CD4-positive, alpha-beta T cell treated with Interleukin-6 at 100 ng/mL for 8 hours (primary cell): ENCODE measurements at places on chromosomes 6 and 20.

GRCh38 chr6:76004202-76004601 lies 68.3 kb downstream of the IMPG1 start:
- DNase-seq = no peak

DNA sequence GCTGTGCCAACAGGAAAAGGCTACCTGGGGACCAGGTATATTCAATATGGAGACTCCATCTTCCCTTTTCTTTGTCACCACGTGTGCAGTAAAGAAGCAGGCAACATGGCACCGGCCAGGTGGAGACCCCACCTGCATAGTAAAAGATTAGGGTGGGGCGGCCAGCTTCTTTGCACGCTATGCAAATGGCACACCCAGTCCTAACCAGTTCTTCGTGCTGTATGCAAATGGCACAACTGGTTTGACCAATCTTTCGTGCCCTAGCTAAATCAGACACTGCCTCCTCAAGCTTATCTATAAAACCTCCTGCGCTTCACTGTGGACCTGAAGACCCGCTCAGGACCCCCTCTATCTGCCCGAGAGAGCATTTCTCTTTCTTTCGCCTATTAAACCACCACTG lies 88.8 kb upstream of the EZR start:
- no peak for DNase-seq

- no peak for DNase-seq
Measured at GRCh38 chr6:1620504-1621069, 10.9 kb downstream of the FOXC1 start.

- no peak for DNase-seq
Measured at GRCh38 chr20:41446456-41446855, 79.8 kb upstream of the EMILIN3 start.

GRCh38 chr6:107495971-107496370 lies 6.1 kb downstream of the SOBP start:
- DNase-seq = no peak

DNA sequence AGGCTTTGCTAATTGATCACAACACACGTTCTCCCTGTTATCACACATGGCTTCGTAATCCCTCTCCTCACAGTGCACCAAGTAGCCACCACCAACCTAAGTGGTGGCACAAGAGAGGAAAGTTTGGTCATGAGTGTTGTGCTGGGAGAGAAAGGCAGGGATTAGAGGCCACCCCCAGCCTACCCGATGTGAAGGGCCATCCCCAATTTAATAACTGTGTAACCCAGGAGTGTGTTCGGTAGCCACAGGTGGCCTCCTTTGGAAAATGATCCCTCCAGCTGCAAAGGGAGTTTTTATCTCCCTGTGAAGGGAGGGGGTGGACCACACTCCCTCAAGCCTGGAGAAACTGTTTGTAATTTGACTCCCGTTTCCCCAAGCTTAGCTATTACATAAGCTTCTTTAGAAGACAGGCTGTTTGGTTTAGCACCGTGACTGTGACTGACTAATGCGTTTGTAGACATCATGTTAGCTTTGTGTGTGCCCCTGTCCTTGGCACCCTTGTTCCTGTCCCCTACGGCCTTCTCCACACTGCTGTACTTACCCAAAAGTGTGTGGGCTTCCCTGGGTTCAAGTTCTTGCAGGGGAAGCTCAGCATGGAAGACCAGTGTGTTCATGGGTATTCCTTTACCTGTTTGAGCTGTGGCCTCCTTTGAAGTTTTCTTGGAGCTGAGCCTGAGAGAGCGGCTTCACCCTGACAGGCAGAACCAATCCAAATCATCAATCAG lies 20.6 kb downstream of the PPP1R16B start:
- no peak for DNase-seq

- DNase-seq = no peak
Measured at GRCh38 chr20:24673678-24674570, 204.5 kb downstream of the SYNDIG1 start.

- no peak for DNase-seq
Measured at GRCh38 chr20:17987988-17988387, 19.2 kb downstream of the MGME1 start.

DNA sequence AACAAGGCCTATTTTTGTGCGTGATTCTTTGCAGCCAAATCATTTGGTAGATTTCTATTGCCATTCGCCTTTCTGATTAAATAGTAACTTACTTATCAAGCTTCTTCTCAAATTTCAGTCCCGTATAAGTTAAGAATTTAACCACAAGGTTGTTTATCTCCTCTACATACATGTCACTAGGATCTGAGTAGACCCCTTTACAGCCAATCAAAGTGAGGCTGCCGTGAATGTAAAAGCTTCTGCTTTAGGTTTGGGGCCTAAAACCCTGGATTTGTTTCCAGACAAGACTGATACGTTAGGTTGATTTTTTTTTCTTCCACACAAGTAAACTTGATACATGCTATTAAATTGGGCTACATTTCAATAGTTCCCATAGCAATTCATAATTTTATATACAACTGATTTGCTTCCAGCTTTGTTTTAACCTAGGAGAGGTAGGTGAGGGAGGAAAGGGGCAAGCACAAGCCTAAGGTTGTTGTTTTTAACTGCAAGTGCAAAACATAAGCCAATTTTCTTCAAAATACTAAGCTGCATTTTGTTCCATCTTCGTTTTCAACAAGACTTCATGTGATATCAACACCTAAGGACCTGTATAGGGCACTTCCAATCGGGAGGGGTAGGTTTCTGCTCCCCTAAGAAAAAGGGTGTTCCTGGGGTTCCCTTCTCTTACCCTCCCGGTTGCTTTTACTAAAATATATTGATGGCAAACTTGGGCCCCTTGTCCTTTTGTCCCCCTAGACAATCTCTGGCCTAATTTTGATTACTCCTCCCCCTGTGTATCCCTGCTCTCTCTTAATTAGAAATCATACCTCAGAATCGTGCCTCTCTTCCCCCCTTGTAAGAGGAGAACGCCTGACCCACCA lies 1.7 kb downstream of the RANBP9 start:
- peak; percentile 31 for DNase-seq

GRCh38 chr20:38426006-38426897 lies 8.9 kb downstream of the SNHG17 start:
- no peak for DNase-seq

GRCh38 chr20:362271-363254 lies 15.7 kb downstream of the NRSN2 start:
- DNase-seq = no peak

DNA sequence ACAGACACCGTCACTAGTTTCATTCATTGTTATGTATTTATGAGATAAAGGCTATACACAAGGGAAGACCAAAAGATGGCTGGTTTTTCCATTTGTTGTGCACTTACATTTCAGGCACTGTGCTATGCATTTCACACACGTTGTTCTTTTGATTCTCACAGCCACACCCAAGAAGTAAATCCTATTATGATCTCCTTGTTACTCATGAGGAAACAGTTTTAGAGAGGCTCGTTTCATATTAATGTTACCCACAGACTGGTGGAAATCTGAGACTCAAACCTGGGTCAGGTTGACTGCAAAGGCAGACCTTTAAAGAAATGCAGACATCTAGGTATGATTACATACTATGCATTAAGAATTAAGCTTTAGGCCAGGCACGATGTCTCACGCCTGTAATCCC lies 34.9 kb downstream of the SHLD1 start:
- no peak for DNase-seq

- DNase-seq = no peak
Measured at GRCh38 chr6:135546680-135547418, 49.3 kb upstream of the AHI1 start.

DNA sequence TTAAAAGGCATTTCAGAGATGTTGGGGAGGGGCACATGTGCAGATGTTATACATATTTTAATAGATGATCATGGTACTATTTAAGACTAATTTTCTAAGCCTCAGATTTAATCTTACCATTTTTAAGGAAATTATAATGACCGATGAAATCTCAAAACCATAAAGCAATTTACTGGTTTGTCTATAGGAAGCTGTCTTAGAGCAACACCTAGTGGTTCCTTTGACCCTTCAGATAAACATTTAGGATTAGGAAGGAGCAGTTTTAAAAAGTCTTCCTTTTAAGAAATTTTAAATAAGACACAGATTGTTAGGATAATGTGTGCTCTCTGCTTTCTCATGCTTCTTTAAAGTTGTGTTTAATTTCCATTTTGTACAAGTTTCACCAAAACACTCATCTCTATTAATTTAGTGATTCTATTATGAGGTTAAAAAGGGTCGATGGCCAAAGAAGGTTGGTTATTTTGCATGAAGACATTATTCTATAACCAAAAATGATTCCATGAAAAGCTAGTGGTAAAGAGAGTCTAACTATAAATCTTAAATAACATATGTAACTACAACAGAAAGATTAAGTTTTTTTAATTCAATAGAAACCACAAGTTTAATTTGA lies 376.4 kb downstream of the HACE1 start:
- DNase-seq = no peak

DNA sequence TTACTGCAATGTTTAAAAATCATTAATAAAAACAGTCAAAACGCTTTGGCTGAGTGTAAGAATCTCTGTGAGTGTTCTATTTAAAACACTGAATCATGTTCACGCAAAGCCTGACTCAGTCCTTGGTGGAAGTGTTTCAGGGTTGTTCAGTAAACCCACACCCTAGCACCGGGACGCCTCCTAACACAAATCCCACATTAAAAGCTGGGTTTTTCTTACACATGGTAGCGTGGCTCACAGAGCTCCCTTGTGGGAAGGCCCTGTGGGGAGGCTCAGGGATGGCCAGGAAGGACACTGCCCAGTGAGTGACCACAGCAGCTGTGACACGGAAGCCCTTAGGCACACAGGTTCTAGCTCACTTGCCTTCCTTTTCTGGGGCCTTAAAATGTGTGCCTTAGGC lies 80.2 kb downstream of the GMPR start:
- peak; percentile 6 for DNase-seq

DNA sequence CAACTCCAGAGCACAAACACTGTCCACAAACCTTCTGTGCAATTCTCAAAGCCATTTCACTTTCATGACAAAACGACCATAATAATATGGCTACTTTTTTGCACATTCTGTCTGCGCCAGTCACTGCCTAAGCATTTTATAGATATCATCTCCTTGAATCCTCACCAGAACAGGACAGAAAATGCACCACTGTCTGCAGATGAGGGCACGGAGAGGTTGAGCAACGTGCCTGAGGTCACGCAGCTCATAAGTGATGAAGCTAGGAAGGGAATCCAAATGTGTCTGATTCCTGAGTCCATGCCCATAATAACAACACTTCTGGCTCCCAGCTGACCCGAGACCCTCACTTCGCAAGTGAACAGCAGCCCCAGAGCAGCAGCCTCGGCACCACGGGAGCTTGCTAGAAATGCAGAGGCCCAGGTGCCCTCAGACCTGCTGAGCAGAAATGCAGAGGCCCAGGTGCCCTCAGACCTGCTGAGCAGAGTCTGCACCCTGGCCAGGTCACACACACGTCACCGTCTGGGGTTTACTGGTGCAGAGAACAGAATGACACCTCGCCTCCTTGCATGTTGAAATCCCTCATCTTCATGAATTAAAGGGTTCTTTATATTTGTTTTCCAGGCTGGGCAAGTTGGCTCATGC lies 265.2 kb downstream of the BMP7 start:
- DNase-seq = no peak

DNA sequence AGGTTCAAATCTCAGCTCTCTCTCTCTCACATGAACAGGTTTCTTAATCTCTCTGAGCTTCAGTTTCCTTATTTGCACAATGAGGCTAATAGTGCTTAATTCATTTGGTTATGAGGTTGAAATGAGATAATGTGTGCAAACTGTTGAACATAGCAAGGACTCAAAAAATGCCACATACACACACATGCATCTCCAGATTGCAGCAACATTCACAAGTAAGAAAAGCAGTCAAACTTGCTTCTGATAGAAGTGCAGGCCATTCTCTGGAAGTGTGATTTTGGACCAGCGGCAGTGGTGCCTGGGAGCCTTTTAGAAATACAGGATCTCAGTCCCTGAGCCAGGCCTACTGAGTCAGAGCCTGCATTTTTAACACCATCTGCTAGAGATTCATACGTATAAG lies 25.7 kb downstream of the GSTA4 start:
- no peak for DNase-seq

DNA sequence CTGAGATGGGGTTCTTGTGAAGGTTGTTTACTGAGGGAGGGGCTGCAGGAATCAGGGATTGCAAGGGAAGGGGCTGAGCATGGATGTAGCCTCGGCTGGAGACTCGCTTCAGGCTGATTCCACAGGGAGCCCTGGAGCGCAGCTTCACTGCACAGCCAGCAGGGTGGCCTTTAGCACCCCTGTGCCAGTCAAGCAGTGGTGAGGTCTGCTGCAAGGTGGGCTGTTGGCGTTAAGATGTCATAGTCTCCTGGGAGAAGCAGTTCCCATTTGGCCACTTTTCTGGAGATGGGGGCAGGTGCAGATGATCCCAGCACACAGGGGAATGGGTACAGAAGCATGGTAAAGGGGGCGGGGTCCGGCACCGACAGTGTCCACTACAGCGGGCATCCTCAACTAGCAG lies 126.3 kb downstream of the TOX2 start:
- DNase-seq = no peak

DNA sequence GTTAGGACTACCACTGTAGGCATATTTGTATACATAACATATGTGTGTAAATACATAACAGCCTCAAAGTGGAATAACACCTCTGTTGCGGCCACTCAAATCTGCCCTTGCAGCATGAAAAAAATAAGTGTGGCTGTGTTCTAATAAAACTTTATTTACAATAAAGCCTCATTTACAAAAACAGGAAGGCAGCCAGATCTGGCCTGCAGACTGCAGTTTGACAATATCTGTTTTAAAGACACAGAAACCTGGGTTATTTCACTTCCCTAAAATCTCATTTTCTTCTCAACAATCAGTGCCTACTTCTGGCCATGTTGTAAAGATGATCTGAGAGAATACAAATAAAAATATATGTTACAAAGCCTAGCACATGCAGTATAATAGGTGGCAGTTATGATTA lies 53.9 kb upstream of the SCML4 start:
- DNase-seq = no peak

DNA sequence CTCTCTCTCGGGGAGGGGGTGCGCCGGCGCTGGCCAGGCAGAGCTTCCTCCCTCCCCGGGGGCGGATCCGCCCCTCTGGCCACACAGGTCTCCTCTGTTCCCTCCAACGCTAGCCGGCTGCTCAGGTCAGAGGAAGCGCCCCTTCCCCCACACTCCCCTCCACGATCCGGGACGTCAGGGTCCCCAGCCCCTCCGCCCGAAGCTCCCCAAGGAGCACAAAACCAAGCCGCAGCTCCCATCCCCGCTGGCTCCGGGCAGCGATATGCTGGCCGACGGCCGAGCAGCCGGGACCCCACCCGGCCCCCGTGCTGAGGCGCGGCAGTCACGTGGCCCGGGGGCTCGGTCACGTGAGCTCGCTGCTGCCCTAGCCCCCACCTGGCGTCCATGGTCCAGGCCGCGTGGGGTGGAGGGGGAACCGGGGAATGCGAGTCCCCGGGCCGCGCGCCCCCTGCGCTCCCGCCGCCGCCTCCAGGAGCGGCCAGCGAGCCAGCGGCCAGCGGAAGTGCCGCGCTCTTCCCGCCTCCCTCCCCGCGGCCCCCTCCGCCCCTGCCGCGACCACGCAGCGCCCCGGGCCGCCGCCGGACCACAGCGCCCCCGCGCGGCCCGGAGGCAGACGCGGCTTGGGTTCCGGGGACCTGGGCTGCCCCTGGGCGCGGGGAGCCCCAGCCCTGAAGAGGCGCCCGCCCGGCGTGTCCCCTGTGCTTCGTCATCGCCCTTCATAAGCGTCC lies at the start of gene SLC35B2:
TSS of gene SLC35B2 (minus strand) at position 504 of the 728 bp plus-strand sequence. CDS start at position 386, 118 bp downstream.
- peak; percentile 53 for DNase-seq

GRCh38 chr6:16338577-16339264 lies 100.3 kb downstream of the GMPR start:
- DNase-seq = no peak

GRCh38 chr6:152423216-152424103 lies 213.7 kb downstream of the SYNE1 start:
- DNase-seq = no peak
